Cerebellar nuclear complex (tissue), 1 donor: ENCODE measurements at places on chromosomes 6 and 20.

DNA sequence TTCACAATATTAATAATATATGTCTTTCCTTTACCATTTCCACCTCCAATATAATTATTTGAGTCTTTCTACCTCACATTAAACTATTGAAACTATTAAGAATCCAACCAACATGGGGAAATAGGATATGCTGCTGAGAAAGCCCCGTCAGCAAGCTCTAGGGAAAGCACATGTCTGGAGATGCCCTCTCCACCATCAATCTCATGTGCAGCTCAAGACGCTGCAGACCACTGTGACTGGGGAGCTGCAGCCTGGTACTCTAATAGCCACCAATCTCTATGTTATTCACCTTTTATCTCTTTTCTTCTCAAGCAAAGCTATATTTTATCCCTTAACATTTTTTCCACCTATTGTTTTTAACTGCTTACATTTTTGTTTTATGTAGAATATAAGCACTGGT is 50.3 kb downstream of the COL9A1 start:
- DNase-seq, result no peak

DNA sequence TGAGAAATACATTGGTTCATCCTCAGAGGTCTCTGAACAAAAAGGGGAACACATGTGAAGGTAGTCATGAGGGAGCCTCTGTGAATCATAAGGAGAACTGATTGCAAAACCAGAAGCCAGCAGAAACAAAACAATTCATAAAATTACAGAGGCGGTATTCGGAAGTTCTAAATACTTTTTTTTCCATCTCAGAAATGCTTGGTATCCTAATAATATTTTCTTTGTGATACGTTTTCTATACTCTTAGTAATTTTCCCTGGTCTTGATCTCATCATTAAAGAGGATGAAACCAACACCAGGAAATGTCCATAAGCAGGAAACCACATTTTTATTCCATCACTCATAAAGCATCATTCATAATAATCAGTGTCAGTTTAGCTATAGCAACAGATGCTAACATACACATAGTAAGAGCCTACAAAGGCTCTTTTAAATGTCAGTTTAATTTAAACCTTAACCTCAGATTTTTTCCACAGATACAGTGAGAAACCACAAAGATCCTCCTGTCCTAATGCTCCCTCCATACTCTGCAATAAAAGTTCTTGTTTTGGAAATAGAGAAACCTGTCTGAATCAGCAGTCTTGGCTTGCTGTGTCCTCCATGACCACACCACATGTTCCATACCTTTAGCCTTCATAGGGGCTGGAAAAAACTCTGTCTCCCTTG is 29.2 kb downstream of the SGK1 start:
- no peak for DNase-seq

GRCh38 chr6:163760860-163761259 is 346.3 kb downstream of the QKI start:
- no peak for DNase-seq

DNA sequence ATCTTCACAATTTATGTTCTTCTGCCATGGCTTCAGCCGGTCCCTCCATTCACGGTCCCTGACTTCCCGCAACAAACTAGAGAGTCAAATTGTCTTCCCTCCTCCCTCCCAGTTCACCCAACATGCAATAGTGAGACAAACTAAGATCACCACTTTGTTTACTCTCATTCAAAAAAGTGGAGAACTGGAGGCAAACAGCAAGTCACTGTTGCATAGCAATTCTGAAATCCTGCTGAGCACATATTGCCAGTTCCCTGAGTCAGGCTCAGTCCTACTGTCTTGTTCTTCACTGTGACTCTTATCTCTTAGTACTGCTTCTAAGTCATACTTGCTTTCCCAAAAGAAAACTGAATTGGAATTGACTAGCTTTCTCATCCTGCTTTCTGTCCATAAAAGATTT is 287.2 kb upstream of the SASH1 start:
- no peak for DNase-seq
